ENCODE measurements at places on chromosomes 6 and 20.

- DNase-seq, result no peak
Measured at GRCh38 chr6:97141756-97142155, 141.3 kb downstream of the MMS22L start.

DNA sequence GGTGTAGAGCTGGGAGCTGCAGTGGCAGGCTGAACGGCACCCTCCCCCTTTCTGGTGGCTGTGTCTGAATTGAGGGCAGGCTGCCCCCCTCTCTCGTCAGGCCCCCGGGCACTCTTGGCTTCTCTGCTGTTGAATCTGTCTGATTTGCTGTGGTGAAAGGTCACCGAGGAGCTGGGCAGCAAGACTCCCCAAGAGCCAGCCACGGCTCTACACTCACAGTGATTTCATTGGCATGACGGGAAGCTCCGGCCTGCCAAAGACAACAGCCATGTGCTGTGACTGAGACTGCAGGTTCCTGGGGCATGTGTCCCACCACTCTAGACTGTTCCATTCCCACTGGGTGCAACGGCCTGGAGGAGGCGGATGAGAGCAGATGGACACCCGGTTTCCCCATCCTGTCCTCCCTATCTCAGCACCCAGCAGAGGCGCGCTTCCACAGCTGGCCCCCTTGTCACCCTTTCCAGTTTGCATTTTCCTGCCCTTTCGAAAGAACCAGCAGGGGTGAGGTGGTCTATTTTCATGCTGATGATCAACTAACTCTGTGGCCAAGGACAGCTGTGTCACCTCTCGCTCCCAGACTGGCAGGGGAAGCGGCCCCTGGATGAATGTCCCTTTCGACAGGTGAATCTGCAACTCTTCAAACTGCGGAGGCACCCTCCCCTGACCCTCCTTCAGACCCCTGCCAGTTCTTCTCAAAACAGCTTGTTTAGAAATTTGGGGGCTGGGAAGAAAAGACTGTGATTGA is 2.2 kb downstream of the APCDD1L start:
- no peak for DNase-seq

- DNase-seq, result no peak
Measured at GRCh38 chr20:37243076-37243936, 18.3 kb downstream of the GHRH start.

- DNase-seq, result no peak
Measured at GRCh38 chr6:116447496-116448011, 13.6 kb upstream of the CALHM6 start.

- DNase-seq, result no peak
Measured at GRCh38 chr6:13577926-13578325, 3.5 kb downstream of the SIRT5 start.

- no peak for DNase-seq
Measured at GRCh38 chr20:10539818-10540553, 104.9 kb downstream of the SLX4IP start.

- no peak for DNase-seq
Measured at GRCh38 chr20:63469019-63469712, 3.3 kb downstream of the KCNQ2 start.

GRCh38 chr6:21413428-21413827 is 180.1 kb upstream of the SOX4 start:
- DNase-seq, result no peak

- no peak for DNase-seq
Measured at GRCh38 chr6:14077193-14077867, 40.2 kb upstream of the CD83 start.

DNA sequence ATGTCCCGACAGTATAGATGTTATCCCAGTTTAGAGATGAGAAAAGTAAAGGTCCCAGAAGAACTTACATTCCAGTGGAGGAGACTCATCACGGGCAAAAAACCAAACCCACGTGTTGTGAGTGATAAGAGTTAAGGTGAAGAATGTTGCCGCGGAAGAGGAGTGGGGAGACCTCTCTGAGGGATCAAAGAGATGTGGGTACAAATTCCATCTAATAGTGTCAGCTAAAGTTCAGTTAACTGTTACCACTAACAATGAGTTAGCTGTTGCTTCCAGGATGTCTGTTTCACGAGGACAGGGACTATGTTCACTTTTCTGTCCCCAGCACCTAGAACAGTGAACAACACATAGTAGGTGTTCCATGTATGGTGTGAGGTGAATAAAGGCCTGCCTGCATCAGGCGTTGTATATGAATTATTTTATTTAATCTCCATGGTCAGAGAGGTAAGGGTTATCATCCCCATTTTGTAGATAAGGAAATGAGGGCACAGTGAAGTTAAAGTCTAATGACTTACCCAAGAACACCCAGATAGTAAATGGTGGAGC is 39.8 kb upstream of the RSPO4 start:
- DNase-seq, result no peak

DNA sequence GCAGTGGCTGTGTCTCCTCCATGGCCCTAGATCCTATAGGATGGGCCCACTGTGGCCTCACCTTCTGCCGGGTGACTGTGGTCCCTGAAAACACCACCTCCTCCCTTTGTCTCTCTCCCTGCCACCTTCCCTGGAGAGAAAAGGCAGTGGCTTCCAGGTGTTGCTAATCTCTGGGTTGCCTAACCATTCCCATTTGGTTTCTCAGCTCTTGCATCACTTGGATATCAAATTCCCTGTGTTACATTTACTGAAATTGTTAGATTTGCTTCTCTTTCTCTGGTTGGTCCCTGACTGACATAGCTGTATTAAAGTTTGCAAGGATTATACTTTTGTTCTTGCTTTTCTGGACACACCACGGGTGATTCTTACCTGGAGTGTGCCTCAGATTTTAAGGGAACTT is 9.3 kb upstream of the ZFP64 start:
- no peak for DNase-seq

DNA sequence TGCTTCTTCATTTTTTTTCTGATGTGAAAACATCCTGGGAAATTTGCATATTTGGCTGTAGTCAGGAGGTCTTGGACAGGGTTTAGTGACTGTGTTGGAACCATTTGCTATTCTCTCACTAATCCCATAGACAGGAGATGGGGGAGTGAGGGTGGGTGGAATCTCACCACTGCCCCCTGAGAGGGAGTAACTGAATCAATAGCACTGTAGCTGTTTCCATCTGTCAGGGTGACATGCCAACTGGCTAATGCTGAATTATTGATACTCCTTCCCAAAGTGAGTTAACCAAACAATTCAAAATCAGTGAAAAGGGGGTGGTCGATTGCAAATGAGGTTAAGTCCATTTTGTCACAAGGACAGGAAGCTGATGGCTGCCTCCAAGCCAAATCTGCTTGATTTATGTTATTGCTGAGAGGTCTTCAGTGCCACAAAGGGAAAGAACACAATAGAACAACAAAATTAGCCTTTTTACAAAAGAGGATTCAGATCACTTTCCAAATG is 55.1 kb upstream of the B3GAT2 start:
- no peak for DNase-seq

GRCh38 chr6:4923081-4923480 is 80.8 kb downstream of the RPP40 start:
- no peak for DNase-seq
